Naive thymus-derived CD8-positive, alpha-beta T cell (primary cell): ENCODE measurements at places on chromosomes 11 and 22. TPM values are rescaled to one million over a fixed set of nuclear protein-coding genes. Genes with fewer than 3 reads are reported as not detected.
A peak's percentile ranks its signal among the peaks of the same experiment; 100 is the strongest.

- peaks cover 14% of the 10 kb centered on the region for H3K27me3 ChIP-seq
- DNase-seq, result no peak
- H3K4me1 ChIP-seq, result no peaks in the 10 kb centered on the region
- H3K4me3 ChIP-seq, result no peak overlapping the region
- no peak overlapping the region for H3K27ac ChIP-seq
These were observed 12.2 kb downstream of the CTTN start for GRCh38 chr11:70410276-70411205.

Gene BRMS1
- total RNA-seq, result 48.8 TPM

DNA sequence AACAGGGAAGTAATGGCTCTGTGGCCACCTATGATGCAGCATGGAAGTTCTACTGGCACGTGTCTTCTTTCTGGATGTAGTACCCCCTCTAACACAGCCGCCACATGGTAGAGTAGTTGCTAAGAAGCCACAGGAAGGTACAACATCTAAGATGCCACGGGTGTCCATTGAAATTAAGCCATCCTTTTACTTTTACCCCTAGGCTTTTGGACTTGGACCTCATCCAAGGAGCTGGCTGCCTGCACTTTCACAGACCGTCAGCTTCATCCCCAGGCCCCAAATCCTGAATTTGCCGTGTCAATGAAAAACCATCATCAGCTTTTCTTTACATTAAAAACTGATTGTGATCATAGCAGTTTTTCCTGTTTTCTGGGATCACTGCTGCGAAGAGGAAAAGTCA, 102.4 kb downstream of the RPL27A start:
- H3K4me3 ChIP-seq, result no peak overlapping the region
- H3K27me3 ChIP-seq, result peaks cover 11% of the 10 kb centered on the region
- no peaks in the 10 kb centered on the region for H3K36me3 ChIP-seq
- DNase-seq, result no peak
- no peak overlapping the region for H3K27ac ChIP-seq

Gene PDE2A
- total RNA-seq, result 1.9 TPM

Gene TPBGL
- total RNA-seq, result 0.16 TPM

DNA sequence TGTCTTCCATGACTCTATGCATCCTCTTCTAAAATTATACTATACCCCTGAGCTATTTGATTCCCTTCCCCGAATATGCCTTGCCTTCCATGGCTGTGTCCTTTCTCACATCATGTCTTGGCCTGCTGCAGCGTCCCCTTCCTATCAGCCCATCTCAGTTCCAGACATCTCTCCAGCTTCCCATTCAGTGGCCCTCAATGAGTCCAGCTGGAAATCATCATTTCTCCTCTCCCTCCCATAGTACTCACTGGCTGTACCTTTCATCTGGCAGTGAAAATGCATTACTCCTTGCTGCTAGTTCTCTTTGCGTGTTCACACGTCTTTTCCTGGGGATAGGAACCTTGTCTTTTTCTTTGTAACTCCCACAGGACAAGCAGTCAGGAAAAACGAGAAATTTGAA, 486.8 kb downstream of the NTM start:
- no peaks in the 10 kb centered on the region for H3K4me1 ChIP-seq
- no peaks in the 10 kb centered on the region for H3K36me3 ChIP-seq
- H3K27ac ChIP-seq, result no peak overlapping the region
- DNase-seq, result no peak
- no peaks in the 10 kb centered on the region for H3K27me3 ChIP-seq

- no peaks in the 10 kb centered on the region for H3K36me3 ChIP-seq
- H3K27ac ChIP-seq, result no peak overlapping the region
- no peak overlapping the region for H3K4me3 ChIP-seq
- DNase-seq, result no peak
These were observed 527.8 kb downstream of the BRD1 start for GRCh38 chr22:49299821-49300231.

Gene PGR
- total RNA-seq, result not detected

DNA sequence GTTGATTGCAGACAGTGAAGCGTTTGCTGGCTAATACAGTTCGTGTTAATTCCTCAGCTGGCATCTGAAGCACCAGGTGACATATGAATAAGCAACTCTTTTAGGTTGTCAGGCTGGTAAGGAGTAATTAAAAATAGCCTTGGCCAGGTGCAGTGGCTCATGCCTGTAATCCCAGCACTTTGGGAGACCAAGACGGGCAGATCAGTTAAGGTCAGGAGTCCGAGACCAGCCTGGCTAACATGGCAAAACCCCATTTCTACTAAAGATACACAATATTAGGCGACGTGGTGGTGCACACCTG, 74.9 kb downstream of the CECR2 start:
- no peak for DNase-seq
- no peaks in the 10 kb centered on the region for H3K4me1 ChIP-seq
- H3K27ac ChIP-seq, result no peak overlapping the region
- H3K4me3 ChIP-seq, result no peak overlapping the region

Gene JAML
- total RNA-seq, result 157 TPM

DNA sequence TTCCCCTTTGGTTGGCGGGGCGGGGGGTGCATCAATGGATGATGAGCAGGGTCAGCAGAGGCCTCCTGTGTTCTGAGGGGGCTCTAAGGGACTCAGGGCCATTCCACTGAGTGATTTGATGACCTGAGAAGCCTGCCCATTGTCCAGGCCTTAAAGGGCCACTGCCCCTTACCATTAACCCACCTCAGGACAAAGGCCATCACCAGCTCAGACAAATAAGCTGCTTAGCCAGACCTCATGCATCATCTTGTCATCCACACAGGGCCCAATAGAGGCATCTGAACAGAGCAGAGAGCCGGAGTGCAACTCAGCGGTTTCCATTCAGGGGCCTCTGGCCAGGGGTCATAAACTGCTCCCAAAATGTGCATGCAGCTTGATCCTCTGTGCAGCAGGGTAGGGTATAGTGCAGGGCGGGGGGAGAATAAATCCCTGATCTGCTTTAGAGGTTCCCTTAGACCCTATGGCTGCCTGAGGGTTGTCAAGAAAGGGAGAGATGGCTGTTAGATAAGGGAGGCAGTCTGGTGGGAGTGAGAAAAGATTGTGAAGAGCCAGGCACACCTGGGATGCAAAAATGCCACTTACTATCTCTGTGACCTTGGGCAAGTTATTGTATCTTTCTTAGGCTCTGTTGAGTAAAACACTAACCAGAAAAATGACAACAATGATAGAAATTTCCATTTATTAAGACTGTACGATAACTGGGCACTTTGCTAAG, 375.5 kb upstream of the NARS2 start:
- peaks cover 43% of the 10 kb centered on the region for H3K27me3 ChIP-seq
- no peak overlapping the region for H3K27ac ChIP-seq
- no peaks in the 10 kb centered on the region for H3K36me3 ChIP-seq

Gene P2RY2
- not detected for total RNA-seq

GRCh38 chr11:763073-763463, 14.2 kb downstream of the GATD1 start:
- H3K4me1 ChIP-seq, result peaks cover 3% of the 10 kb centered on the region
- no peak for DNase-seq
- no peak overlapping the region for H3K4me3 ChIP-seq
- no peak overlapping the region for H3K27ac ChIP-seq

DNA sequence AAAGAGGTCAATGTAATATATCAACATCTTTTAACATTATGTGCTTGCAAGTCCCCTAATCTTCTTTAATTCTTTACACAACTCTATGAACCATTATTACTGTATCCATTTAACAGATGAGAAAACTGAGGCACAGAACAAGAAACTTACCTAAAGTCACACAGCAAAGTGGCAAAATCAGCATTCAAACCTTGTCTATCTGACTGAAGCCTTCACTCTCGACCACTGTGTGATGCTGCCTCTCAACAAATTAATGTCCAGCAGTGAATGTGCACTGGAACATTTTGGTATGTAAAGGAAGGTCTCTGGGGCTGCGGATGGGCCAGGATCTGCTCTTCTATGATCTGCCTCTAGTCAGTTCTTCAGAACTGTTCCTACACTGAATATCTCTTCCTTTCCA, 42.1 kb downstream of the PRCP start:
- peaks cover 2% of the 10 kb centered on the region for H3K4me1 ChIP-seq
- no peaks in the 10 kb centered on the region for H3K27me3 ChIP-seq
- no peak overlapping the region for H3K4me3 ChIP-seq
- DNase-seq, result no peak
- H3K27ac ChIP-seq, result no peak overlapping the region
- no peaks in the 10 kb centered on the region for H3K36me3 ChIP-seq

GRCh38 chr11:132405728-132406127, 1035.3 kb downstream of the NTM start:
- no peak overlapping the region for H3K27ac ChIP-seq
- no peak overlapping the region for H3K4me3 ChIP-seq
- no peak for DNase-seq
- H3K36me3 ChIP-seq, result no peaks in the 10 kb centered on the region
- H3K4me1 ChIP-seq, result no peaks in the 10 kb centered on the region

DNA sequence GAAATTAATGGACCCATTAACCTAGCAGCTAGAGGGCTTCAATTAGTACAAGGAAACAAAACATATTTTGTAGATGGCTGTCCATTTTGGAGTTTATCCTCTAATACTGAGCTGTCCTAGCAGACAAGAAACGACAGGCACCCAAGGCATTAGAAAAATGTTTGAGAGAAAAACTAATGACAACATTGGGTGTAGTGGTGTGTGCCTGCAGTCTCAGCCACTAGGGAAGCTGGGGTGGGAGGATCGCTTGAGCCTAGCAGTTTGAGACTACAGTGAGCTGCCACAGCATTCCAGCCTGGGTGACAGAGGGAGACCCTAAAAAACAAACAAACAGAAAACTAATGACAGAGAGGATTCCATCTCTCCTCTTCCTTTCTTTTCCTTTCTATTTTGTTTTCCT, 1.5 kb downstream of the A4GALT start:
- no peak for DNase-seq
- H3K27me3 ChIP-seq, result peaks cover 39% of the 10 kb centered on the region
- H3K4me1 ChIP-seq, result peaks cover 15% of the 10 kb centered on the region
- H3K4me3 ChIP-seq, result peak overlapping the region; percentile 67
- no peaks in the 10 kb centered on the region for H3K36me3 ChIP-seq
- H3K27ac ChIP-seq, result no peak overlapping the region

DNA sequence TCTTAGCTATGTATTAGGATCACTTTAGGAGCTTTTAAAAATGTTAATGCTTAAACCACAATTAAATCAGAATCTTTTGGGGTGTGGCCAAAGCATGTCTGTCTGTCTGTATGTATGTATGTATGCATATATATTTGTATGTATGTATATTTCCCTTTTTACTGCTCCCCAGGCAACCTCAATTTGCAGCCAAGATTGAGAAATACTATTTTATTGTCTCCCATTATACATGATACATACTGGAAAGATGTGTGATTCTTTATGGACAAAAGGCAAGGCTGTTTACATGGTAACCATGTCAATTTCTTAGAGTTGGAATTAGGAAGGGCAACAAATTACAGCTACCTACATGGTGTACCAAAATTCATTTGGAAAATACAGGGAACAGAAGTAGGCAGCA, 783.6 kb downstream of the ETS1 start:
- peaks cover 7% of the 10 kb centered on the region for H3K27me3 ChIP-seq
- H3K27ac ChIP-seq, result no peak overlapping the region
- H3K4me1 ChIP-seq, result no peaks in the 10 kb centered on the region
- no peak for DNase-seq
- no peak overlapping the region for H3K4me3 ChIP-seq

Gene MAJIN
- 2.4 TPM for total RNA-seq

- no peak overlapping the region for H3K4me3 ChIP-seq
- DNase-seq, result no peak
- no peaks in the 10 kb centered on the region for H3K4me1 ChIP-seq
- no peaks in the 10 kb centered on the region for H3K27me3 ChIP-seq
- H3K27ac ChIP-seq, result no peak overlapping the region
- H3K36me3 ChIP-seq, result no peaks in the 10 kb centered on the region
These were observed 340.0 kb downstream of the LARGE1 start for GRCh38 chr22:33580310-33580709.

- H3K4me3 ChIP-seq, result no peak overlapping the region
- H3K27ac ChIP-seq, result no peak overlapping the region
- no peaks in the 10 kb centered on the region for H3K36me3 ChIP-seq
- no peaks in the 10 kb centered on the region for H3K27me3 ChIP-seq
- no peak for DNase-seq
These were observed 311.4 kb downstream of the NELL1 start for GRCh38 chr11:20980736-20981135.

DNA sequence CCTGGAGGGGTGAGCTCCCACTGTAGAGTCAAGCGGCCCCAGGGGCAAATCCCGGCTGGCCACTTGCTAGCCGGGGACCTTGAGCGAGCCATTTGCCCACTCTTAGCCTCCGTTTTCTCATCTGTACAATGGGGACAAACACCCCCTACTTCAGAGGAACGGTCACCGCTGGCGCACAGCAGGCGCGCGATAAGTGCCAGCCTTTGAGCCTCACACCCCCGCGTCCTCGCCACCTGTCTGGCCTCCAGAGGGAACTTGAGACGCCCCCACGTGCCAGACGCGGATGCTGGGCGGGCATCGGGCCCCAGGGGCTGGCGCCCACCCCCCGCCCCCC, 72.6 kb upstream of the TCF20 start:
- H3K27me3 ChIP-seq, result peaks cover 8% of the 10 kb centered on the region
- H3K36me3 ChIP-seq, result no peaks in the 10 kb centered on the region
- no peak overlapping the region for H3K27ac ChIP-seq
- DNase-seq, result no peak
- H3K4me1 ChIP-seq, result peaks cover 13% of the 10 kb centered on the region
- peak overlapping the region; percentile 57 for H3K4me3 ChIP-seq

DNA sequence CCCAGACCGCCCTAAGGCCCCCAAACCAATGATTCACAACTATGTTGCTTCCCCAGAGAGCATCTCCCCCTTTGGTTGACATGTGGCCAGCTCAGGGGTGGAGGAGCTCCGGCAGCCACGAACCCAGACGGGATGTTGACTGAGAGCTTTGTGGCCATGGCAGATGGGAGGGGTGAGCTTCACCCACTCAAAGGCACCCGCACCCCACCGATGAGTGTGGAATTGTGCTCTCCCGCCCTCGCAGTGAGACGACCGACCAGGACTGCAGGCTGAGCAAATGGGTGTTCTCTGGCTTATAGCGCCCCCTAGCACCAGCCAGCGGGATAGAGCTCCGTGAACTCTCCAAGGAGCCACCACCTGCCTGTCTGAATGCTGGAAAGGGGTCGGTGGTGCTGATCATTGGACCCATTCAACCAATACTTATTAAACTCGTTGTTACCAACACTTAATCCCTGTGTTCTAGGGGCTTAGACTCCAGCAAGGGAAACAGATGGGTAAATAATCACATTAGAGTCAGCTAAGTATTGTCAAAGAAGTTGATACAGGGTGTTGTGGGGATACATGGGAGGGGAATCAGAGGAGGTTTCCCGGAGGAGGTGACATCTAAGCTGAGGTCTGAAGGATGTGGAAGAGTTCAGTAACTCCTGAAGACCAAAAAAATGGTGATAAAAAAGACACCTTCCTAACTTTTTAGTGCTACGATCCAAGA, 4.5 kb upstream of the TIMP3 start:
- no peak overlapping the region for H3K27ac ChIP-seq
- H3K36me3 ChIP-seq, result no peaks in the 10 kb centered on the region
- DNase-seq, result peak; percentile 48
- H3K4me3 ChIP-seq, result no peak overlapping the region
- H3K27me3 ChIP-seq, result peaks cover 12% of the 10 kb centered on the region
- peaks cover 20% of the 10 kb centered on the region for H3K4me1 ChIP-seq

GRCh38 chr11:77042111-77042726, 8.0 kb downstream of the B3GNT6 start:
- H3K36me3 ChIP-seq, result no peaks in the 10 kb centered on the region
- H3K27ac ChIP-seq, result no peak overlapping the region
- peaks cover 30% of the 10 kb centered on the region for H3K27me3 ChIP-seq
- H3K4me1 ChIP-seq, result peaks cover 17% of the 10 kb centered on the region
- no peak for DNase-seq
- H3K4me3 ChIP-seq, result no peak overlapping the region

- peaks cover 12% of the 10 kb centered on the region for H3K4me1 ChIP-seq
- no peaks in the 10 kb centered on the region for H3K27me3 ChIP-seq
- no peak for DNase-seq
- H3K36me3 ChIP-seq, result no peaks in the 10 kb centered on the region
- H3K4me3 ChIP-seq, result no peak overlapping the region
These were observed 11.3 kb downstream of the MCAT start for GRCh38 chr22:43131773-43132501.

Gene PIH1D2
- total RNA-seq, result not detected

Gene TMEM258
- 87.7 TPM for total RNA-seq
